ENCODE measurements at places on chromosomes 7 and 10.

- DNase-seq: no peak
These were observed 811 bp downstream of the RGS10 start for GRCh38 chr10:119541459-119542356.

DNA sequence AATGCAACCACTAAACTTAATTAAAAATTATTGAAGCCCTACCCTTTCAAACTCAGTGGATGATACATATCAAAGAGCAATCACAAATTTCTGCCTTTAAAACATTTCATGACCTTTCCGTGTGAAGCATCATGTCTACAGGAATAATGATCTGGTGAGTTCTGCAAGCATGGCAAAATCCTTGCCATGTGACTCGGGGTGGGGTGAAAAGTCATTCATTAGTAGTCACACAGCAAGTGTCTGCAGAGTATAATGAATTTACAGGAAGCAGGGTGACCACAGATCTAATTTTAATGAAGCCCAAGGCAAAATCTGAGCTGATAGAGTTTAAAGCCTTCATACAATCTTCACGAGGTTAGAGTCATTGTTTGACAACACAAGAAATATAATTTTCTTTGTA is 351.9 kb downstream of the THSD7A start:
- DNase-seq: no peak

DNA sequence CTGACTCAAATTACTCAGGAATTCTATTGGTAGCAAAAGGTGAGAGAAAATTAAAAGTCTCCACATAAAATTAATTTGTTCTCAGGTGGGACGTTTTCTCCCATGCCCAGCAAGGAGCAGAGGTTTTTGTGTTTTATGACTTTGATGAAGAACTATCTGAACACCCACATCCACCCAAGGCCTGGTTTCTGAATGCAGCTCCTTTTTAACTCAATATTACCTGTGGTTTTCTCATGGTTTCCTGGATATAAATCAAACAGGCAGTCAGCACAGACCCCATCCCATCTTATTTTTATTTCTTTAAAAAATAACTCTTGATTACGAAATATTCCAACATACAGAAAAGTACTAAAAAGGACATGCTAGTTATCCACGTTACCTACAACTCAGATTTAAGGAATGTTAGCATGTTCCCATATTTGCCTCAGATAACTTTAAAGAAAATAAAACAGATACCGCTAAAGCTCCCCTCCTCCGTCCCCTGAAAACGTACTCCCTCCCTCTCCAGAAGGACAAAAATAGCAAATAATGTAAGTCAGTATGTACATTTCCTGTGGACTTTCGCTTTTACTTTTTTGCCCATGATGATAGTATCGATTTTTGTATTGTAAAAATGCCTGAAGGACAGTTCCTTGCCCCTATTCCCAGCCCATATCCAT is 43.4 kb downstream of the GLI3 start:
- DNase-seq: no peak

GRCh38 chr7:107427462-107427861 is 42.4 kb upstream of the GPR22 start:
- no peak for DNase-seq

DNA sequence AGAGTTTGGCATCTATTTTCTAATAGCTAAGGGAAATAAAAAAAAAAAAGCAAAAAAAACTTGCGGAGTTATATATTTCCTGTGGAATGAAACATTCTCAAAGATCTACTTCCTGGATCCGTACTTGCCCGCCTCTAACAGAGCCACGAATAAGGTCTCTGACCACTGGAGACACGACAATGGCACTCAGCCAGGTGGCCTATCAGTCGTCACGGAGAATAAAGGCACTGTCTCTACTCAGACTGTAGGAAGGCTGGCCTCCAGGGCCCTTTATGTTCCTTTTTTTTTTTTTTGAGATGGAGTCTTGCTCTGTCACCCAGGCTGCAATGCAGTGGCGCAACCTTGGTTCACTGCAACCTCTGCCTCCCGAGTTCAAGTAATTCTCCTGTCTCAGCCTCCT is 58.7 kb downstream of the RGS10 start:
- DNase-seq: no peak

GRCh38 chr10:114764656-114765055 is 56.9 kb upstream of the FHIP2A start:
- no peak for DNase-seq

- peak; percentile 2 for DNase-seq
These were observed 16.3 kb upstream of the ZMIZ1 start for GRCh38 chr10:79052291-79053080.

GRCh38 chr10:73136627-73137026 is 26.4 kb downstream of the NUDT13 start:
- no peak for DNase-seq

GRCh38 chr10:117365612-117366011 is 9.6 kb downstream of the PDZD8 start:
- DNase-seq: no peak

DNA sequence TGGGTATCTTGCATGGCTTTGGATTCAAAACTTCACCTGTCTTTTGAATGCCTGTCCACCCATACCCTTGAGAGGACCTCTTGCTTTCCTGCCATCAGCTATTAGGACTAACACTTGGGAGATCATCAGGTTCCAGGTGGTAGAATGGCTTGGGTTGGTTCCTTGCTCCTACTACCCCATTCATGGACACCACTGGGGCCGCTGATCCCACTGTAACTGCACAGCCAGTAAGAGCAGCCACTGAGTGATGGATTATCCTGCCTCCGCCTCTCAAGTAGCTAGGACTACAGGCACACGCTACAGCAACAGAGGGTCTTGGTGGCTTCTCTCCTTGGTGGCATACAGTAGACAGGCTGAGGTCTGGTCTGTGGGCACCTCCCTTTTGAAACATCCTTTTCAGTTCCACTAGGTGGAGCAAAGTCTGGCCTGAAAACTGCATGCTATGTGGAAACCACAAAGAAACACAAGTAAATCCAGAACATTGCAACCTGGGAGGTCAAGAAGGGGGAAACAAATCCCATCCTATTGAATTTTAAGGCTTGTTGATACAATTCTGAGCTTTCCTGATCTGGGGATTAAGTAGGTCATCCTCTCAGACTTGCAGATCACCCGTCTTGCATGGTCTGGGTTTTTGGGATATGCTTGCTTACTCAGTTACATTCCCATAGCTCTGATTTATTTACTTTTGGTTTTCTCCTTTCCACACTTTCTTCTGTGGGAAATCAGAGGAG is 9.4 kb downstream of the WBP1L start:
- DNase-seq: no peak

GRCh38 chr10:79482304-79482703 is 30.0 kb upstream of the EIF5AL1 start:
- no peak for DNase-seq

DNA sequence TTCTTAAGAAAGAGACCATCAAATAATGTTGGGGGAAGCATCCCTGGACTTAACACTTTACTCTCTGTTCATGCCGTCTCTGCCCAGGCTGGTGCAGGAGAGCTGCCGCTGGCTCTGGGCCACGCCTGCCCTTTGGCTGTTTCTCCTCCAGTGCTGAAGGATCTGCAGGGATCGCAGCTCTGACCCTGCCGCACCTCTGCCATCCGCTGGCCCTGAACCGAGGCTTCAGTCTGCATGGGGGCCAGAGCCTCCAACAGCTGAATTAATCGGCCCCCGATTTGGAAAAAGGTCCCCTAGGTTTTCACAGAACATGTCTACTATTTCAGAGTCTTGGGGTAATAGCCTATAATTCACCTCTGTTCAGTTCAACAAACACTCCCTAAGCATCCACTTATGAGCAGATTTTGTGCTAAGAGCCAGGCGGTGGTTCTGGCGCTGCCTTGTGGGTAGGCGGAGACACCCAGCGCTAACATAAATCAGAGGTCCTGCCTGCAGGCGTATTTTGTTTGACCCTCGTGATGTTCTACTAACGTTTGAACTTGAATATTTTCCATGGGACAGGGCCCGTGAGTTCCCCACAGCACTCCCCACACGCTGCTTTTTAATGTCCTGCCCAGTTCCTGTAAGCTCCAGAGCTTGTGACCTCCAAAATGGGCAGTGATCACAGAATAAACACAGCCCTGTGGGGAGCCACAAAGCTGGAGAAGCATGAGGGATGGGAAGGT is 99.0 kb downstream of the DYNC2I1 start:
- no peak for DNase-seq

DNA sequence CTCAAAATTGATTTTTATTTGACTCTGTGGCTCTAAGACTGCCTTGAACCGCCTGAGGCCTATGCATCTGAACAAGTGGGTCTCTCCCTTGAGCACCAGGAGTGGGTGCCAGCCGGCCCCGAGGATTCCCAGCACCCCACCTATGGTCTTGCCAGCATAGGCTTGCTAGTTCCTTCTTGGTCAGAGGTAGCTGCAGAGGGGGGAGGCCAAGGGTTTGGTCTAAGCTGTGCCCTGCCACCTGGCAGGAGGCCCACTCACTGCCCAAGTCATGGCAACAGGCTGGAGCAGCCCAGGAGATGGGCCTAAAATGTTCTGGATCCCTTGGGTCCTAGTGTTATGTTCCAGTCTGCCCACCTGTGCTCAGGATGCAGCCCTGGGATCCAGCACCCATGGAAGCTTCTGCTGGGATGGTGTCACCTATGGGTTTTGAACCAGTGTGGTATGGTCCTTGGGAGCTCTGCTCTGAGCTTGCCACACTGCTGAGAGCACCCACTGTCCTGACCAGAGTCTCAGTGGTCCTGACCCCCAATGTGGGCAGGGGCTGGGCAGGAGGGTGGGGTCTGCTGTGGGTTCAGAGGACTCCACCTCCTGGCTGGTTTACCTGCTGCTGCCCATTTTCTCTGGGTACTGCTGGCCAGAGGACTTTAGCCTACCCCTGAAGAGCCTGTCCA is 12.6 kb downstream of the YKT6 start:
- DNase-seq: no peak

Data from DMS79 (cell line).